ENCODE measurements at places on chromosomes 11 and 22.

DNA sequence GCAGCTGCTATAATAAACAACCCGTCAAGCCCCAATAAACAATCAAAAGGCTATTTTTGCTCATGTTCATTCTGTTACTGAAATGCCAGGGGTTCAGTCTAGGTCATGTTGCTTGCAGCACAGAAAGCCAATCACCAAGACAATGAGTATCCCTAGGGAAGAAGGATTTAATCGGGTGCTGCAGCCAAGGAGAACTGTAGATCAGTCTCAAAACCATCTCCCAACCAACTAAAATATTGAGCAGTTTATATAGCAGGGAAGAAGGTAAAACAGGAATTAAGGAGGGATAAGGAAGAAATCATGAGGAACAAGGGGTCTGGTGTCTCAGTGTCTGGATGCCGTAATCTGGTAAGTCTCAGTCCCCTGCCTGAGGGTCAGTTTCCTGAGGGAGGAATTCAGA lies 169.5 kb downstream of the BLID start:
- DNase-seq, result no peak

- DNase-seq, result no peak
Observed at GRCh38 chr11:92595052-92595451, 370.4 kb downstream of the FAT3 start.

DNA sequence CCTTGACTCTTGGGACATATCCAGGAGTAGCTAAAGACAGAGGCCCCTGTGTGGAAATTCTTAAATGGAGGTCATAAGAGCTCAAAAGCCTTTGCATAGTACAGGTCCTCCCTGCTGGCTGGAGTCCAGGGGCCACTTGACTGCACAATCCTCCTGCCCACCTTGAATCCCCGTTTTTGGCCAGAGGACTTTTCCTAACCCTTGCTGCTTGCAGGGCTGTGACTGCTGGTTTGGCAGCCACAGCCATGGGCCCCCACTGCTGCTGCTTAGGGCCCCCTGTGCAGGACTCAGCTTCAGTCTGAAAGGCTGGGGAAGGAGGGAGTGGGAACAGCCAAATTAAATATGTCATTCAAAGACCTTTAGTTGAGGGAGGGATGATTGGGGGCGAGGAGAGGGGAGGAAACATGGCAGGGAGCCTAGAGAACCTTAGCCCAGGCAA lies 33.4 kb downstream of the ARHGAP1 start:
- no peak for DNase-seq

GRCh38 chr11:116202922-116203321 lies 569.9 kb downstream of the BUD13 start:
- DNase-seq, result no peak

GRCh38 chr11:65134952-65135632 lies 773 bp upstream of the SYVN1 start:
- DNase-seq, result peak; percentile 97

- no peak for DNase-seq
Observed at GRCh38 chr11:16346975-16347374, 9.4 kb downstream of the SOX6 start.

- DNase-seq, result no peak
Observed at GRCh38 chr22:42990131-42990838, 24.7 kb downstream of the PACSIN2 start.

- peak; percentile 88 for DNase-seq
Observed at GRCh38 chr11:68038718-68039525, at the start of gene TCIRG1. TSS of gene TCIRG1 (plus strand) at chr11:68039025. CDS start at chr11:68041272, 2,247 bp downstream.

DNA sequence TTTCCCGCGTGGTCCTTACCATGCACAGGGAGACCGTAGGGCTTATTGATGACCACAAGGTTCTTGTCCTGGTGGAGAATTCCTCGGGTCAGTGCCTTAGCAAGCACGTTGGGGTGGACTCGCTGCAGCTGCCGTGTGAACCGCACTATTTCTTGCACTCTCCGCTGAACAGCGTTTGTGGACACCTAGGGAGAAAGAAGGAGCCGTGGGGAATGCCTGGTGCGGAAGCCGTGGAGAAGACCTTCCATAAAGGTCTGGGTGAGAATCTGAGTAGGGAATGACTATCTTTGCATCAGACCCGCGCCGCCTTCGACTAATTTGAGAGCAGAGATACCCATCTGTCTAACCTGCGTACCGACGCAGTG lies 597 bp downstream of the RPUSD4 start:
- DNase-seq, result no peak

DNA sequence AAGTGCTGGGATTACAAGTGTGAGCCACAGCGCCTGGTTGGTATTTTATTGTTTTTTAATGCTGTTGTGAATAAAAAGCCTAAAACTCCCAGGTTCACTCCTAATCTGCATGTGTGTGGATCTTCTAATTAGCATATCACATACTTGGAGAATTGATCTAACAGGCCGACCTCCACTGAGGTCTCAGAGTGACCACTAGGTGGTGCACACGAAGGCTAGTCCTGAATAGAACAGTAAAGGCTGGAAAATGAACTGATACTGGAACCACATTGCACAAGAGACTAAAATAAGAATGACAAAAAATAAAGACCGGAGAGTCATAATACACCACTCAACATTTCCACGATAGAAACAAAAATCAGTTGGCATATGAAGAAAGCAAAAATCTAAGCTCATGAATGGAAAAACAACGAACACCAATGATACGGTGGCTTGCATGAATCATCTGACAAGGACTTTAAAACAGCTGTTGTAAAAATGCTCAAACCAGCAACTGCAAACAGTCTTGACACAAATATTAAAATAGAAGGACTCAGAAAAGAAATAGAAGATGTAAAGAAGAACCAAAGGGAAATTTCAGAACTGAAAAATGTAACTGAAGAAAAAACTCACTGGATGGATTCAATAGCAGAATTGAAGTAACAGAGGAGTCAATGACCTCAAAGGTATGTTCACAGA lies 19.2 kb downstream of the PIM3 start:
- peak; percentile 52 for DNase-seq

DNA sequence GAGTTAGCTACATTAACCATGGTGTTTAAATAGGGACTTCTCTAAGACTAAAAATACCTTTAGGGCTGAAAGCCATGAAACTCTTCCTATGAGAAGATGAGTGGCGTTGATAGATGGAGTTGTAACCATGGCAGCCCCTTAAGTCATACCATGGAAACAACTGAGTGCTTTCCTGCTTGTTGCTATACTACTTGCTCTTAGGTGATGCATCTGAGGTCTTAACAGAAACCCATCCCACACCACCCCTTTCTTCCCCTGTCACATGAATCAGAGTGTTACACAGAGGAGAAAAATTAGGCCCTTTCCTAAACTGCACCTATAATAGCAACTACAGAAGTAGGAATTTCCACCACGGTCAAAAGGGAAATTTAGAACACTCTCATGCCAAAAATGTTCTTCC lies 64.3 kb upstream of the ZC3H12C start:
- DNase-seq, result no peak

DNA sequence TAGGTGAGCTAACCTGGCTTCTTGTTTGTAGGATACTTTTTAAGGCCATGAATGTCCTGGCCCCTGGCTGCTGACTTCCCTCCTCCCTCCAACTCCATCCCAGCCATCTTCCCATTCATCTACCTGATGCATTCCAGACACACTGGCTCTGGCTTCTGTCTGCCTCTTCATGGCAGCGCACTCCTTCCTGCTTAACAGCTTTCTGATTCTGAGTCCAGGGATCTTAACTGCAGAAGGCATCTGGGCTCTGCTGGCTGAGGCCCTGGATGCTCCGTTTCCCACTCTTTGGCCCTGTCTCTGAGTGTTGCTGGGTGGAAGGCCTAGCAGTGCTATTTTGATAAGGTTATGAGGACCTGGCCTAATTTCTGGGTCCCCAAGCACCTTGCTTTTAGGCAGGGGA lies 1.8 kb upstream of the THY1 start:
- DNase-seq, result no peak

DNA sequence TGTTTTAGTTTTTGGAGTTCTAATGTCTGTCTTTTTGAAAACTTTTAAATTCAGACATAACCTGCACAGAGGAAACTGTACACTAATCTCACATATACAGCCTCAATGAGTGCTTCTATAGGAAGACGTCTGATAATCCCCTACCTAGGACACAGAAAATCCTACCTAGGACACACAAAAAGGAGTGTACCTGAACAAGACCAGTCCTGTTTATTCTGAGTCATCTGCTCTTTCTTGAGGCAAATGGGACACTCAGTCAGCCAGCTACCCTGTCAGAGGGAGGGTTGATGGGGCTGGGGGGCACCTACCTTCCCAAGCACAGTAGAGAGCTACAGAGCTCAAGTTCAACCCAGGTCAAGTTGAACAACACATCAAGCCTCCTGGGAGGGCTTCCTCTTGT lies 346.6 kb upstream of the NCAM1 start:
- DNase-seq, result no peak

- DNase-seq, result no peak
Observed at GRCh38 chr11:2218031-2218633, 46.5 kb upstream of the TH start.

DNA sequence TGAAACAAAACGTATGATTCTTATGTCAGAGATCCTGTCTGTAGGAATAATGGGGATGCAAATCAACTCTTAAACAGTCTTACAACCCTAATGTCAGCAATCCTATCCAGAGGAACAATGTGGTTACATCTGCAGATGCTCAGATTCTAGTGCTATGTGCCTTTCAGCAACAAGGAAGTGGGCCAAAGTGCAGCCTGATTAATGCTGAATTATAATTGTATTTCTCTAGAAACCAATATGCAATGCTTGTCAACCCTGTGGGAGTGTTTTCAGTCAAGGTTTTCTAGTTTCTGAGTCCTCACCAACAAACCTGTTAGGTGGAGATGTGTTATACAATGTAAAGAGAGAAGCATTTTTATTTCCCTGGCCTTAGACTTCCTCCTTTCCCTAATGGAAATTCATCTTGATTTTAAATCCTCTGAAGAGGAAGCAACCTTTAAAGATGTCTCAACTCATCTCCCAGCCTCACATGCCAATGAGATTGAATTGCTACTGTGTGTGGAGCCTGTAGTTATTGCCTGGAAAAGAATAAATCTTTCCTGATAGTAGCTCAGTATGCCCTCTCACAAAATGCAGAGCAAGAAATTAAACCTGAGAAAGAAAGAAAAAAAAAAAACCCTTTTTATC lies 26.2 kb upstream of the TMEM123 start:
- no peak for DNase-seq

- no peak for DNase-seq
Observed at GRCh38 chr11:84455691-84456090, 1169.5 kb upstream of the CCDC90B start.

- DNase-seq, result peak; percentile 6
Observed at GRCh38 chr22:30890686-30891442, 77.7 kb downstream of the MORC2 start.

- DNase-seq, result no peak
Observed at GRCh38 chr11:14673824-14674405, 30.3 kb downstream of the PDE3B start.

- DNase-seq, result no peak
Observed at GRCh38 chr11:108693852-108694251, 29.0 kb downstream of the DDX10 start.

DNA sequence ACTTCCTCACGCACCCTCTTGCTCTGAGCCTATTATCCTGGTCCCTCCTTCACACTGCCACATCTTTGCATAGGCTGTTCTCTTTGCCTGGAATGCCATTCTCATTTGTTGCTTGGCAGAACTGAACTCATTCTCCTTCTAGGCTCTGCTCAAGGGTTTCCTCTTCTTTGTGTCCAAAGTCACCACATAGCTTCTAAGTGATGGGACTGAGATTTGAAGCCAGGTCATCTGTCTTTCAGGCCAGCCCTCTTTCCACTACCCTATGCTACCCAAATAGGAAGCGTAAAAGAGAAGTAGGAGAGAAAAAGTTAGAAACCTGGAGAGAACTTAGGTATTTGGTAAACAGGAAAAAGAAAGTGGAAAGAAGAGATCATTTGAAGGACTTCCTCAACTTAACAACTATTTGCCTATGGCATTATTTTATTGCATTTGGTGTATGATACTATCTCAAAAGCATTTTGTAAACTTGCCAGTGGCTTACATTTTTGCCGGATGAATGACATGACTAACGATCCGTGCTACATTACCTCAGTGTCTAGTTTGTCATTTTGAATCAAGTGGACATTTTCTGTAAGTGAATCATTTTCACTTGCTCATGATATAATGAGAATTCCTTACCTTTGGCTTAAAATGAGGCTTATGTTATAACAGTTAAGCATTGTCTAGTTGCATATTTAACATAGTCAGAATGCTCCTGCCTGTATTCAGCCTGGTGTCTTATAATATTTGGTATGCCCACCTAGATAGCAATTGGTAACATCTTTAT lies 18.5 kb downstream of the NF2 start:
- DNase-seq, result peak; percentile 88

DNA sequence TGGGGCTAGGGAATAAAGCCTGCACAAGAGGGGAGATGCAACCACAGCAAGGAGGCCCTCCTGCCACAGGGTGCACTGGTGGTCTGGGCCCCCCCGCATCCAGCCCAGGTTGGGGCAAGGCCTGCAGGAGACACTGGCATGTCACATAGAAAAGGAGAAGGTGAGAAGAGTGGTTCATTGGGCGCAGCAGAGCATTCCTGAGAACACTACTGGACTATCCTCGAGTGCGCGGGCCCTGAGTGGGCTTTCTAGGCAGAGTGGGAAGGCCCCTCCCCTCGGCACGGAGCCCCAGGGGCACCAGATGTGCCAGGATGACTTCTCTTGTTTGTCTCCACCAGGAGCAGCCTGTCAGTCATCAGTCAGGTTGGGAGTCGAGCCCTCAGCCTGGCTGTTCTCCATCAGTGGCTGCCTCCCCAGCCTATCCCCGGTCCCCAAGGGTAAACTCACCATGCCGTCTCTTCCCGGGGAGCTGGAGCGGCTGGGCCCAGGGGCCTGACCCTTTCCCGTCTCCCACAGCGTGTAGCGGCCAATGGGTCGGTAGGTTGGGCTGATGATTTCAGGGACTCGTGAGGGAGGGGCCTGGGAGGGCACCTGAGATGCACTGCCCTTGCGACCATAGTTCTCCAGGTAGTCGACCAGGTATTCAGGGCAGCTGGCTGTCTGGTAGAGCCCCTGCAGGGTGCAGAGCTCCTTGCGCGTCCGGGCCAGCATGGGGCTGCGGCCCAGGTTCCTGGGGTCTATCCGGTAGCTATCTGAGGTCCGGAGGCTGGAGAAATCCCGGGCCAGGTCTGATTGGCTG lies 9.0 kb downstream of the USP2 start:
- DNase-seq, result no peak
